D721Med (cell line): ENCODE measurements at places on chromosomes 1 and 21.

- no peak for DNase-seq
Measured at GRCh38 chr21:14581902-14582457, 35.9 kb upstream of the SAMSN1 start.

DNA sequence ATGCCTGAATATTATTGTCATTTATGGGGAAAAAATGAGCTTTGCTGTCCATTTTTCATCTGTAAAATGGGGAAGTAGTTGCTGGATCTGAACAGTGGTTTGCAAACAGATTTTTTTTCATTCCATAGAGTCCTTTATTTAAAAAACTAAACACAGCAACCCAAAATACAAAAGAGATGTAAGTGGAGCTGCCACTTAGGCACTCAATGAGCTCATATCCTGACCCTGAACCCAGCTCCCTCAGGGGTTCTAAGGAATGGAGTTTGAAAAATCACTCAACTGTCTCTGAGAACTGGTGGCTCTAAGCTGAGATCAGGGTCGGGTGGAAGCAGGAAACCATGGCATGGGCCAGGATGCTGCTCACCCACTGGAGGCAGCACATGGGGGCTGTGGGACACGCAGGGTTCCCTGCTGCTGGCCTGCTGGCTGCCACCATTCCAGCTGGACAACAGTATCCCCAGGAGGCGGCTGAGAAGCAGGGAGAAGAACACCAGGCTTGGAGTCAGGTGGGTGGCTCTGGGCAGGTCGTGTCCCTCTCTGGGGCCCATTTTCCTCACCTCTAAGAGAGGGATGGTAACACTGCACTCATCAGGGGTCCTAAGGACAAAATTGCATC lies 9.6 kb upstream of the ECE1 start:
- DNase-seq, result no peak

DNA sequence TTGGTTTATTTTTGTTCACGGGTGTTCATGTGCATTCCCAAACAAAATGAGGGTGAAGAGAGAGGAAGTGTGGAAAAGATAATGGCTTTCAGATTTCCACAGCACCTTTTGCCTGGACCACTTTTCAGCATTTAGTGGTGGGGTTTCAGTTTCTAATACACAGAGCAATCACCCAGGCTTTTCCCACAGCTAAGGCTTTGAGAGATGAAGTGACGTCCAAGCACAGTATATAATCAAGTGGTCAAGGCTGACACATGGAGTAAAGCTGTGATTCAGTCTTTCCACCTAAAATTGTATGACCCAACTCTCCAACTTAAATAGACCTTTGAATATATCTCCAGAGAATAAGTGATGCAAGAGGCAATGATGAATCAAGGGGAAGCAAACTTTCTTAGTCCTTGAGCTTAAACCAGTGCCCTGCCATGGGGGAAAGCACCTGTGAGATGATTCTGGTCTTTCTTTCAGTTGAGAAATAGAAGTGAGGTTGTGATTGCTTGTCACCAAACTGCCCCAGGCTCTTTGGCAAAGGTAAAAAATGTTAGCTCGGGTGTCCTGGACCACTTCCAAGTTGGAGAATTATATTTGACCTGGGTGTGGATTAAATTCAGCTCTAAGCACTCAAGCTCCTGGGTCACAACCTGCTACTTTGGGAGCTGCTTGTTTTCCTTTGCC lies 2.4 kb upstream of the PIK3R3 start:
- DNase-seq, result no peak

GRCh38 chr21:41610042-41610839 lies 102.3 kb upstream of the TMPRSS2 start:
- DNase-seq, result no peak

- DNase-seq, result no peak
Measured at GRCh38 chr1:225694151-225694603, 41.3 kb upstream of the ENAH start.

- DNase-seq, result no peak
Measured at GRCh38 chr1:54052431-54052933, 522 bp downstream of the TMEM59 start.

DNA sequence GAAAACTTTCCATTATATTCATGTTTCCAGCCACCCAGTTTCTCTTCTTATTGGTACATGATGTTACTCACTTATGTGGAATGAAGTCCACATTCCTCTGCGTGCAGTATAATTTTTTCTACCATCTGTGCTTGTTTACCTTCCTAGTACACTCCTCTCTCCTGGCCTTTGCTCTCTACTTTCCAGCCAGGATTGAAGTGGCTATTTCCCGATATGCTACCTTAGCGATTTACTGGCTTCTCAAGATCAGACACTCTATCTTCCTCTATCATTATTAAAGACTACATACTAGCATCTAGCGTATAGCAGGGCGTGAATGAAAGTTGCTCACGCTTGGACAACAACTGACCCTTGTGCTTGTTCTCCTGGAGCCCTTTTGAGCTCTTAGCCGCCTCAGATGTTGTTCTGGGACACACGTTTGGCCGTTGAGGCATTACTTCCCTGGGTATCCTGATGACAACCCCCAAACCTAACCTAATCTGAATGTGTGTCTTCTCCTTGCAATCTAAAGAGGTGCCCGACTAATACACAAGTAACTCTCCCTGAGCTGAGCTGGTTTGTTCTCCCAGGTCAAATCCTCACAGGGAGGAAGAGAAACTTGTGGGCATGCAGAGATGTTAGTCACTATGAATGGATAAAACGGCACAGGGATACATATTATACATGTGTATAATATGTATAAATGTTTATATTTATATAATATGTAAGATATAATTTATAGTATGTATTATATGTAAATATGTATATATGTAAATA lies 13.4 kb upstream of the MTARC2 start:
- no peak for DNase-seq

DNA sequence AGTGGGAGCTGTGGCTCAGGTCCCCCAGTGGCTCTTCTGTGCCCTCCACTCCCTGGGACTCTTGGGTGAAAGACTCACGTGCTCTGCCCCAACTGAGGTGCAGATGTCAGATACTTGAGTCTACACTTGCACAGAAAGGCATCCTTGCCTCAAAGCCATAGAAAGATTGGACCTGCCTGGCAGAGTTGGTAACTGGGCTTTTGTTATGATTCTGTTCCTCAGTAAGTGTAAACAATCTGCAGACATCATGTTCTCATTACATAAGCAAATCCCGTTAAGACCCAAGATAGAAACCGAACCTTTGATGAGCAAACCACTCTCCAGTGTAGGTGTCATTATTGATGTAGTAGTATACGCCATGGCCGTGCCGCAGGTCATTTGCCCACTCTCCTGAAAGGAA lies 10.0 kb downstream of the RSPH1 start:
- DNase-seq, result no peak

DNA sequence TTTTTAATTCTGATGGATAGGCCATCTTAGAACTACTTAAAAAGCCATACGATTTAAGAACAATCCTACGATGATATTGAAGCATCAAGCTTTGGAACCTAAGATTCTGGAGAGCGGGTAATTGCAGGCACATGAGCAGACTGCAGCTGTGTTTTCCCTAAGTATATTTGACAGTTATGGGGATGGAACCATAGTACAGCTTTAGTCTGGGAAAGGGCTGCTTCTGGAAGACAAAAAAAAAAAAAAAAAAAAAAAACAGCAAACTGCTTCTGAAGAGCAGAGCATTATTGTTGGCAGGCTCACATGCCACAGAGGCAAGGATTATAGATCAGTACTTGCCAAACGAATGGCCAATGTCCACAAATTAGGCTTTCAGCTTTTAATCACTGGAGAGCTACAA lies 1618.7 kb downstream of the AMY1C start:
- DNase-seq, result no peak
